ENCODE measurements at places on chromosomes 1 and 21. TPM values are rescaled to one million over a fixed set of nuclear protein-coding genes. Genes with fewer than 3 reads are reported as not detected.

Gene CENPF
- total RNA-seq, result 2.6 TPM

Gene KCNH1
- not detected for total RNA-seq

DNA sequence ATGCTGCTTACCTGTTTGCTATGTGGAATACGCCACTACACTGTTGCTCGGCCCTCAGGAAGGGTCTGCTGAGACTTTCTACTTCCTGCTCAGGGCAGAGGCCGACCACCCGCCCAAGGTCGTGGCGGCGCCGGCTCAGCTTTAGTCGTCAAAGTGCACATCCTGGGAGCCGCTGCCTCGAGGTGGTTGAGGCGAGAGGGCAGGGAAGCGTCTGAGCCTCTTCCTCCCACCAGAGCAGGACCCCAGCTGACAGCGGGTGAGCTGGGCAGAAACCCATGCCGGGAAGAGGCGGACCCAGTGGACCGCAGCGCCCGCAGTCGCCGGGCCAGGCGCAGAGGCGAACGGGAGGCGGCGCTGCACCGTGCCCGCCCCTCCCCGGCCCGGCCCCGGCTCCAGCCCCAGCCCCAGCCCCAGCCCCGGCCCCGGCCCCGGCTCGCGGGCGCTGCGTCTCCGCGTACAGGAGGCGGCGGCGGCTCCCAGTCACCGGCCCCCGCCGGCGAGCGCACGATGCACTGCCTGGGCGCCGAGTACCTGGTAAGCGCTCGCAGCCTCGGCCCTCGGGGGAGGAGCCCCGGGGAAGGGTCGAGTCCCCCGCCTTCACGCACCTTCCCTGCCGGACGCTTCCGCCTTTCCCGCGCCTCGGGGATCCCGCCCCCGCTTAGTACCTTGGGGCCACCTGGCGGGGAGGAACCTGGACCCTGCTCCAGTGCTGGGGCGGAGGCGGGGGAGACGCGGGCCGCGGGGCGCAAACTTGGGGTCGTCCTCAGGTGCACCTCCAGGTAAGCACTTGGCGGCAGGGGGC is at the start of gene SLC44A3:
SLC44A3 (plus strand) TSS at position 413 of the 802 bp plus-strand sequence; CDS start at position 508, 95 bp downstream.
- no peak for DNase-seq

- no peak for DNase-seq
Observed at GRCh38 chr1:168717906-168718891, 10.8 kb downstream of the DPT start.

Gene CCDC17
- 9.2 TPM for total RNA-seq

Gene NR5A2
- not detected for total RNA-seq

DNA sequence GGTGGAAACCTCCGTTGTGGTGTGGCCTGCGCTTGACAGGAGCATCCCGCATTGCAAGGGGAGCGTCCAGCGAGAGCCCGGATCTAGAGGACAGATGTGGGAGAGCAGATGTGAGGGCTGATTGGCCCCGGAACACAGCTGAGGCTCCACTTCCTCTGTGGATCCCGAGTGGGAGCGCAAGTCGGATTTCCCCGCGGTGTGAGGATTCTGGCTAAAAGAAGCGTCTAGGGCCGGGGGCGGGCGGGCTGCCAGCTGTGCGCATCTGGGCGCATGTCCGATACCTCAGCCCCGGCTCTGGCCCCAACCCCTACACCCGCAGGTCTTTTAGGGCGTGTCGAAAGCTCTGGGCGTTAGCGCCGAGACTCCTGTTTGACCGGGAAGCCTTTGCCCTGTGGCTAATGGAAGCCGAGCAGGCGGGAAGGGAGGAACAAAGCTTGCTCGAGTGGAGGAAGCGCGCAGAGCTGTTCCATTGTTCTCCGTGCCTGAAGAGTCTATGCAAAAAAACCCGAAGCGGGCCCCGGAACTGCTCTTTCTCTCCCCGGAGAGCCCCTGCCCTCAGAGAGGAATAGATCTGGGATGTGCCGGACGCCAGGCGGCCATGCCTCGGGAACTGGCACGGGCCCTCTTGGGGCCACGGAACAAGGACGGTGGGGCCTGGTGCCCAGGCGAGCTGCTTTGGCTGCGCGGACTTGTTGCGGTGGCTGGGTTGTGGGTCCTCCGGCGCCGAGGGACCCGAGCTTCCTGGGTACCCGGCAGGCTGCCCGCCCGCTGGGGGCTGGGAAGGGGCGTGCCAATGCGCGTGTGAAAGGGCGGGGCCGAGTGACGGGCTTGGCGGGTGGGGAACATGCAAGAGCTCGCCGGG is 111.1 kb downstream of the NAV1 start:
- no peak for DNase-seq

DNA sequence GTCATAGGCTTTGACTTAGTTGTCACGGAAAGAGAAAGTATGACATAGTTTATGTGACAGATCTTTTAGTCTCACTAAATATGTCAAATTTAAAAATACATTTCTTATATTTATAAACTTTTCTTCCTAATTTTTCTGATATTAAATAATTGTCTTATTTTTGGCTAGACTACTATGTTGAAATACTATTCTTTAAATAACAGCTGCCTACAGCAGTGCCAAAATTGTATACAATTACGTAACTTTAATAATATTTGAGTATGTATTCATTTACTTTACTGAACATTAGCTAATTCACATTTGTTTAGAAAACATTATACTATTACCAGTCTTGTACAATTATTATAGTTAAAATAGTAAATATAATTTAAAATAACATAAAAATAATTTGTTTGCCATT is 137.4 kb downstream of the ADGRL4 start:
- no peak for DNase-seq

Gene CA6
- 11.5 TPM for total RNA-seq

Gene KCNJ9
- total RNA-seq, result not detected

GRCh38 chr21:44815852-44816628 is 1.8 kb downstream of the SUMO3 start:
- no peak for DNase-seq
